ENCODE measurements at places on chromosomes 1 and 21.

DNA sequence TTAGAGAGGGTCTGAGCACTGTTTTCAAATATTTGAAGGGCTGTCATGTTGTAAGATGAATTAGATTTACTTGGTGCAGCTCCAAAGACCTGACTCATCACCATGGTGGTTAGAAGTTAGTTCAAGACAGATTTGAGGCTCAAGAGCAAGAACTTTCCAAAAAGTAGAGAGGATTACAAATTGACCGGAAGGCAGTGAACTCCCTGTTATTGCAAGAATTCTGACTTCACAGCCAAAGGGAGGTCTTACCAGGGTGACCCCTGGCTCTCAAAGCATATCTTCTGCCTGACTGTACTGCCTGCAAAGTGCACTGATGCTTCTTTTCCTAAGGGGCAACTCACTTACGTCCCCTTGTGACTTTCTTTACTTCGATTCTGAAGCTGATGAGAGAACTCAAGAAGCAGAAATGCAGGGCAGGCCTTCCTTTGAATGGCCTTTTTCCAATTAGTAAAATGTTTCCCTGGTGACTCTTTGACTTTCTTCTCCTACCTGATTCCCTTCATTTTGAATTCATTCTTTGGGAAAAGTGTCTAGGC, 86.4 kb downstream of the NAV1 start:
- DNase-seq = peak; percentile 75

DNA sequence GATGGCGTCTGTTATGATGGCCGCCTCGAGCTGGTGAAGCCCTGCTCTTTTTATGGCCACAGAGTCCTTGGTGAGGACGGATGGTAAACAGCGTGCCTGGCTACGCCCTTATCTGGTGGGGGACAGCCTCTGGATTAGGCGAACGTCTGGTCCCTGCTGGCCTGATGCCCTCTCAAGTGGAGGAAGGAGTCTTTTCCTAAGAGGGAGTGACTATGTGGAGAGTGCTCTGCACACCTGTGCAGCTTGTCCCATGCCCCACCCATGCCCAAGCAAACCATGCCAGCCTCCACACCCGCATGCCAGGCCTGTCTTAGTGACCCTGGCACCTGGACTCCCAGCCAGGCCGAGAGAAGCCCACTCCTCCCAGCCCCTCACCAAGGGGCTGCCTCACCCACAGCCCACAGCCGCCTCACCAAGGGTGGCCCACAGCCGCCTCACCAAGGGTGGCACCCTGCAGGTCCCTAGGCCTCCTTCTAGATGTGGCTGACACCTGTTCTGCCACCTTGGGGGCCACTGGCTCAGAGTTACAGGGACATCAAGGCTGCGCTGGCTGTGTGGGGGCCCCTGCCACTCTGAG, 40.2 kb downstream of the WNT9A start:
- DNase-seq = no peak

DNA sequence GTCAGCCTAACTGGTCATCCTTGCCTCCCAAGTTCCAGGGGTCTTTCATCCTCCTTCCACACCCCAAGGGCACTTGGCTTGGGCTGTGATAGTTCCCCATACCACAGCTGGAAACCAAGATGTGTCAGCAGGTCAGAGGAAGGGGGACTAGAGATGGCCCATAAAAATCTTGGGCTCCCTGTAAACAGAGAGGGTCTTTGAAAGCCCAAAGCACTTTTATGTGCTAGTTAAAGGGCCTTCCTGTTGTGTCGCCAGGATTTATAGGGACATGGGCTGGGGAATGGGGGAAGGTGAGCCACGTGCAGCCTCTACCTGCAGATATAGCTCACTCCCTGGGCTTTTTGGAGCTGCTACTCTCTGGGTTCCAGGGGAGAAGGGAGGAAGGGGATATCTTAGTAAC, 11.9 kb upstream of the UBL4B start:
- no peak for DNase-seq

- DNase-seq = no peak
Observed at GRCh38 chr1:211697356-211697755, 21.9 kb upstream of the NEK2 start.

- peak; percentile 43 for DNase-seq
Observed at GRCh38 chr1:39955547-39956539, 898 bp downstream of the MFSD2A start.

DNA sequence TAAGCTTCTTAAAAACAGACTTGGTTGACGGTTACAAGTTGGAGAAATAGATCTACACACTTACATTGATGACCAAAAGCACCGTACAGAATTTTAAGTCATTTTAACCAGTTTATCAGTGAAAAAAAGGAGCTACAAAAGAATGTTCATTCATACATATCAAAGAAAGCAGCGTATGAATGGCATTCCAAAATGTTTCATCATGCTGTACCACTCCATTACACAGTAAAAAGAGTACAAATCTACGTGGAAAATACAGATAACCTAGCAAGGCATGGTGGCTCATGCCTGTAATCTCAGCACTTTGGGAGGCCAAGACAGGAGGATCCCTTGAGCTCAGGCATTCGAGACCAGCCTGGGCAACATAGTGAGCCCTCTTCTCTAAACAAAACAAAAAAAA, 40.3 kb downstream of the ZZZ3 start:
- no peak for DNase-seq

GRCh38 chr1:17438318-17439249, 893 bp downstream of the RCC2 start:
- DNase-seq = peak; percentile 64

DNA sequence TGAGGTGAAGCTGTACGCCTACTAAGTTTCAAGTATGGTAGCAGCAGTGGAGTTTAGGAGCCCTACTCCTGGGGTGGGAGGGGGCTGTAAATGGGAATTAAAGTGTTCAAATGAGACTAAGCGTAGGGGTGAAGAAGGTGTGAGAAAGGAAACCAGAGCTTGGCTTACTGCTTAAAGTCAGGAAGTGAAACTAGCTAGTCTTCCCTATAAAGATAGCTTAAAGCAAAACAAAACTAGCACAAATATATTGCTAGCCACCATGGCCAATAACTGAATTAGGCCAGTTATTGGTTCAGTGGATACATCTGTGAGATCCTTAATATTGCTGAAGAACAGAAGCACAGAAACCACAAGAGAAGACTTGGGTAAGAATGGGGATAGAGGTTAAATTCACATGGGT, 492.2 kb upstream of the PKN2 start:
- DNase-seq = no peak

- DNase-seq = peak; percentile 94
Observed at GRCh38 chr1:17212487-17213121, 7.7 kb downstream of the PADI1 start.

DNA sequence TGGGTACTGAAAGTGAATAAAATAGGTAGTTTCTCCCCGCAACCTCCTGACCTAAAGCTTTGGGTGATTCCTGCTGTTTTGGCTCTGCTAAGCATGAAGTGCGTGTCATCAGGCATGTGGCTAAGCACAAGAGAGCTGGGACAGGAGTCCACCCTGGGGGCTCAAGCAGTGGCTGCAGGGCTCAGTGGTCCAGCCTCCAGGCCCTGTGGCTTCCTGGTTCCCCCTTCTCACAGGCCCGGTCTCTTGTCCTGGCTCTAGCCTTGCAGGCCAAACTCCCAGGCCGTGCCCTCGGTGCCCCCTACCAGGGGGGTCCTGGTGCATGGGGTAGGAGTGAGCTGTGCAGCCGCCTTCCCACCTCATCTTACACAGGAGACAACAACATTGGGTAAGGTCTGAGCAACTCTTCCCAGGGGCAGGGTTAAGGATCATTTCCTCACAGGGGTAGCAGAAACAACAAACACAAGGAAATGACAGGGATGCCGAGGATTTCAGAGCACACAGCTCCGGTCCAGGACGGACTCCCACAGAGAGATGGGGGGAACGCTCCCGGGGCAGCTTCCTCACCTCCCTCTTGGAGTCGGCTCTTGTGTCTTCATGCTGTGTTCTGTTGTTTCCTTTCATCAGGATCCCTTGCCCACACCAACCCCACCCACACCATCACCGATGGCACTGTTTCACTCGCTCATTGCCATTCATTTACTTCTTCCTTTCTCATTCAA, 19.8 kb upstream of the SLC2A1 start:
- no peak for DNase-seq

DNA sequence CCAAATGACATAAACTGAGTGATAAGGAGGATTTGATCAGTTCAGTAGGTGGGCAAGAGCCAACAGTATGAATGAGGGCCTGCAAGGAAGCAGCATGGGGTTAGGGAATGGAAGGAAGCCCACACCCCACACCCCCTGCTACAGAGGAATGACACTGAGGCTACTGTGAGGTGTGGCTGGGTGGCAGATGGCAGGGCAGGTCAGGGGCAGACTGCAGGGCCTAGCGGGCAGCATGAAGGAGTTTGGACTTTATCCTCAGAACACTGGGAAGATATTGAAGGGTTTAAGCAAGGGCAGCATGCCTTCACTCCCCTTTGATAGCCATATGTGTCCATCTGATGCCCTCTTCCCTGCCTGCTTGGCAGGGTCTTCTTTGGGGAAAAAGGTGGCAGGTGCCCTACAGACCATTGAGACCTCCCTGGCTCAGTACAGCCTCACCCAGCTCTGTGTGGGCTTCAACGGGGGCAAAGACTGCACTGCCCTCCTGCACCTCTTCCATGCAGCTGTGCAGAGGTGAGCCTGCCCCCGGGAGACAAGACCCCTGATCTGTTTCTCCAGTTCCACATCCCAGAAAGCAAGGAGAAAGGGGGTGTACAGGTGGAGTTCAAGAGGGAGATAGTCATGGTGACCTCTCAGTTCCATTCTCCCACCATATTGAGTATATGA, 4.1 kb upstream of the LENEP start:
- DNase-seq = no peak

DNA sequence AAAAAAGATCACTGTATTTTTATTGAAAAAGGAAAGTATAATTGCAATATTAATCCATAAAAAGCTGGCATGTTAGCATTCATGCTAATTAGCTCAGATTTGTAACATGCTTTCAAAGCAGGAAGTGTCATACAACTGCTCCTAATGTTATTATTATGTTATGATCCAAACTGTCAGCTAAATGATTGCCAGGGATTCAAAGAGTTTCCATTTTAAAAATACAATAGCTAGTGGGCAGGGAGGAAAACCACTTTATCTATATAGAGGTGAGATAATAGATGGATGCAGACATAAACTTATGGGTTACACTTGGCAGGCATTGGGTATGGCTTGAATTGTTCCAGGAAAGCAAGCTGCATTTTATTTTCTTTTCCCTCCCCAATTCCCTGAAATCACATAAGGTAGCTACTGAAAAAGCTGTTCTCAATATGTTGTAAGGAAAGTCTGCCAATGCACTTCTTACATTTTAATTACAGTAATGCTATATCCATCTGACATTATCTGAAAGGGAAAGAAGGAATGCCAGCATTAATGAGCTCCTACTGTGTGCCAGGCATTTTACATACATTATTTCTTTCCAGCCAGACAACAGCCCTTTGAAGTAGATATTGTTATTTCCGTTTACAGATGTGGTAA, 9.8 kb upstream of the MYSM1 start:
- DNase-seq = no peak

DNA sequence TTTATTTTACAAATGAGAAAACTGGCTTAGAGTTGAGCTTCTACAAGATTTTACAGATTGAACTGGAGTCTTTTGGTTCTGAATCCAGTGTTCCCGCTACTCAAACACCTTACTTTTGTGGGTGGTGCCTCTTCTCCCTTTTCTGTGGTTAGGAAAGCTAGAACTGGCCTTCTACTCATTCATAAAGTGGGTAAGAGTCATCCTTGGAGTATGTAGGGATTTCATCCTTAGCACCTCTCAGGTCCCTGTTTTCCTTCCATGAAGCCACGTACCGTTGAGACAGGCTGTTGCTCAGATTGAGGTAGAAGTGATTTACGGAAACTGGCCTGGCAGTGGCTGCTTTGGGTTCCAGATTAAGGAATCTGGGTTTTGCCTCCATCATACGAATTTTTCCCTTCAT, 35.8 kb downstream of the WNT4 start:
- no peak for DNase-seq

GRCh38 chr1:20480243-20480944, 5.6 kb downstream of the CAMK2N1 start:
- DNase-seq = no peak

DNA sequence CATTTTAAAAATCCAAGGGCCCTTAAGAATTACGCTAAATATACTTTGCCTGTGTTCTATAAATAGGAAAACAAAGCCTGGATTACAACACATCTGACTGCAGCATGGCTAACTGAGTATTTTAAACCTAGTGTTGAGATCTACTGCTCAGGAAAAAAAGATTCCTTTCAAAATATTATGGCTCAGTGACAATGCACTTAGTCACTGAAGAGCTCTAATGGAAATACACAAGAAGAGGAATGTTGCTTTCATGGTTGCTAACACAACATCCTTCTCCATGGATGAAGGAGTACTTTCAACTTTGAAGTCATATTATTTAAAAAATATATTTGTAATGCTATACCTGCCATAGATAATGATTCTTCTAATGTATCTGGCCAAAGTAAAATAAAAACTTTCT, 248.3 kb upstream of the NEGR1 start:
- DNase-seq = no peak

DNA sequence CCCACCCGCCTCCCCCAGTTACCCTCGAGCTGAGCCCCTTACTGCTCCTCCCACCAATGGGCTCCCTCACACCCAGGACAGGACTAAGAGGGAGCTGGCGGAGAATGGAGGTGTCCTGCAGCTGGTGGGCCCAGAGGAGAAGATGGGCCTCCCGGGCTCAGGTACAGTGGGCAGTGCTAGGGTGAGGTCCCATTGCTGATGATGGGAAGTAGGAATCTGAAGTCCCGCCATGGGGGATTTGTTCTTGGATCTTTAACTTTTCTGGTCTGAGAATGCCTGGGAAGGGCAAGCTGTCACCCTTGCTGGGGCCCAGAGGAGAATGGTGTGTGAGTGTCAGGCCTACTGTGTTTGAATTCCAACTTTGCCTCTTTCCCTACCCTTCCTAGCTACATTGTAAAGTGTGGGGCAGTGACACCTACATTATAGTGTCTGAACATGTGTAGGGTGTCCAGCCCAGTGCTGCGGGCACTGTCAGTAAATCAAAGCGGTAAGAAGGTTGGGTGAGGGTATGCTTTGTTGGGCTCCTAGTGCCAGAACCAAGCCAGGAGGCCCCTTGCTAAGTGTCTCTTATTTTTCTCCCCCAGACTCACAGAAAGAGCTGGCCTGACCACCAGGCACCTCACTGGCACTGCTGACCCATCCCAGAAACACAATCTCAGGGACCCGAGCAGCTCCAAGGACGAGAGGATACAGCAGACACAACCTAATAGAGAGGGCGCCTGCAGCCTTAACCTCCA, 44.7 kb downstream of the YARS1 start:
- DNase-seq = no peak

DNA sequence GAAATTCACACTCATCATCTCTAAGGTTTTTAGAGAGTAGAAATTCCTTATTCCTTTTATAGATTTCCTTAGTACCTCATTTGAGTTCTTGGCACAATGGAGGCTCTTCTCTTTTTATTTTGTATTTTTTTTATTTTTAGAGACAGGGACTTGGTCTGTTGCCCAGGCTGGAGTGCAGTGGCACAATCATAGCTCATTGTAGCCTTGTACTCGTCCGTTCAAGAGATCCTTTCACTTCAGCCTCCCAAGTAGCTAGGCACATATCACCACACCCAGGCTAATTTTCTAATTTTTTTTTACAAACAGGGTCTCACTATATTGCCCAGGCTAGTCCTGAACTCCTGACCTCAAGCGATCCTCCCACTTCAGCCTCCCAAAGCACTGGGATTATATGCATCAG, 29.6 kb downstream of the RGL1 start:
- no peak for DNase-seq

- no peak for DNase-seq
Observed at GRCh38 chr1:10788592-10789006, 7.8 kb downstream of the CASZ1 start.

Measured in umbilical cord (tissue), 2 donors.